ENCODE measurements at places on chromosomes 6 and 20.

DNA sequence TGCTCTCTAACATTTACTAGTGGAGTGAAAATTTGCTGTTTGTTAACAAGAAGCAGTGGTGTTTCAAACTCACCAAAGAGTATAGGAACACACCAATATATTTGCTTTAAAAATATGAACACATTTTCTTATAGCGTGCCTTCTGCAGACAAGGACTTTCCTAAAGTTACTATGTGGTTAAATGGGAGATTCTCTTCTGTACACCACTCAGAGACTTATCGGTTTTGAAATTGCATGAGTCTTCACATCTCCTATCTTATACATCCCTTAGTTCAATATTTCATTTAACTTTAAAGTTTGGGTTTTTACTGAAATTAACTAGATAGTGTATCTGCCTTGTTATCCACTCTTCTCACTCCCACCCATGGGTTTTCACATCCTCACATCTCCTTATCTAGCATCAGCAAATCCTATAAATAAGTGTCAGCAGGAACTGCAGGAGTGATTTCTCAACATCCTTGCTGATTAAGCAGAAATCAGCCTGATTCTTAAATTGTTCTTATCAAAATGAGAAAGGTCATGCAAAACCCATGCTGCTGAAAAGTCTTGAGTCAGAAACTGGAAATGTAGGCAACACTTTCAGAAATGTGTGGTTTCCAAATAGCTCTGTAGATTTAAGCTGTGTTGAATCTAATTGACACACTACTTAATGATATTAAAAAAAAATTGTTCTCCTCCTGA is 1075.6 kb upstream of the GJE1 start:
- DNase-seq: no peak

GRCh38 chr6:143245656-143246055 is 185.0 kb downstream of the AIG1 start:
- no peak for DNase-seq

DNA sequence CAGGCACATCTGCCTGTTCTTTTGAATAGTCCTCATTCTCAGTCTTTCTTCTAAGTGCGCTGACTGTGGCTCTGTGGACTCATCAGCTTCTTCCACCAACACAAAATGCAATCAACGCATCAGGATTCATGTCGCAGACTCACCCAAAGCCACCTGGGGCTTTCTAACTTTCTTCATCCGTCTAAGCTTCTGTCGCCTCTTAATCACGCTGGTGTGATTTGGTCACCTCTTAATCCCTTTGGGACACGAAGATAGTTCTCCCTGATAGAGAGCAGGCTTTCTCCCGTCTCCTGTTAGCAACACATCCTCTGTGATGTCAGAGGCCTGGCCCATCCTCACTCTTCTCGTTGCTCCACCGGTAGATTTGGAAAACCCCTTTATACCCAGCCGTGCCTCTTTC is 78.0 kb upstream of the FOXQ1 start:
- no peak for DNase-seq

- no peak for DNase-seq
Observed at GRCh38 chr6:20334334-20334733, 67.3 kb upstream of the E2F3 start.

DNA sequence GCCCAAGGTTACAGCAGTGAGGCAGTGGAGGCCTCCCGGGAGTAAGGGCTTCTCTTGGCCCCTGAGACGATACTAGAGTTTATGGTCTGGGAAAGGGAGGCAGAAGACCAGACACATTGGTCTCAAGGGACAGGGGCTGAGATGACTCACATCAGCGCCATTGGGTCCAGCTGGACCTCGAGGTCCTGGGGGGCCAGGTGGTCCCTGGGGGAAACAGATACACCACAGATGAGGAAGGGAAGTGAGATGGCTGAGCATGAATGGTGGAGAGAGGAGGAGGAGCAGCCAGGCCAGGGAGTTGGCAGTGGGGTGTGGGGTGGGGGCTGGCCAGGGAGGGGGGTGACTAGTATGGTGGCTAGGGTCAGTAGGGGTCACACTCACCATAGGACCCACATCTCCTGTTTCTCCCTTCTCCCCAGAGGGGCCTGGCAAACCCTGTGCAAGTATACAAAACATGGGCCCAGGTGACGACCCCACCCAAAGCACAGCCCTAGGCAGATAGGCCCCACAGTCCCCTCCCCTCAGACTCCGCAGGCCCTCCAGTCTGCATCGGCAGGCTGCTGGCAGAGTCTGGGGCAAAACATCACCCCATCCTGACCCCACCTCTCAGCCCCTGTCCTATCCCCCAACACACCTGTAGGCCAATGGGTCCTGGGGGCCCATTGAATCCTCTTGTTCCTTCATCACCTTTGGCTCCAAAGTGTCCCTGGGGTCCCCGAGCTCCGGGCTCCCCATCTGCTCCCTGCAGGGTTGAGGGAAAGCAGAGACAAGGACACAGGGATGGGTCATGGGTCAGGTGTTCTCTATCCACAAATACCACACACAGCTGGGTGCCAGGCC is 21.9 kb downstream of the COL11A2 start:
- DNase-seq: no peak

DNA sequence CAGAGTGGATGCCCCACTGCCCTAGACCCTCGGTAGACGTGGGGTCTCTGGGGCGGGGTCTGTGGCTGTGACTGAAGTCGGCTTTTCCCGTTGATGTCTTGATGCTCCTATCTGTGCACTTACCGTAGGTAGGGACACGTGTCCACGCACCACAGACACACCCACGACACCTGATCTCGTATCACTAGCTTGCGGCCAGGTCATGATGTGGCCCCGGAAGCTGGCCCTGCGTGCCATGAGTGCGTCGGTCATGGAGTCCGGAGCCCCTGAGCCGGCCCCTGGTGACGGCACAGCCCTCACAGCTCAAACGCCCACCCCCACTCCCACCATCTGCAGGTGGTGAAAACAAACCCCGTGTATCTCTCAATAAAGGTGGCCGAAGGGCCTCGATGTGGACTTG is 33.9 kb upstream of the MRGBP start:
- DNase-seq: no peak

DNA sequence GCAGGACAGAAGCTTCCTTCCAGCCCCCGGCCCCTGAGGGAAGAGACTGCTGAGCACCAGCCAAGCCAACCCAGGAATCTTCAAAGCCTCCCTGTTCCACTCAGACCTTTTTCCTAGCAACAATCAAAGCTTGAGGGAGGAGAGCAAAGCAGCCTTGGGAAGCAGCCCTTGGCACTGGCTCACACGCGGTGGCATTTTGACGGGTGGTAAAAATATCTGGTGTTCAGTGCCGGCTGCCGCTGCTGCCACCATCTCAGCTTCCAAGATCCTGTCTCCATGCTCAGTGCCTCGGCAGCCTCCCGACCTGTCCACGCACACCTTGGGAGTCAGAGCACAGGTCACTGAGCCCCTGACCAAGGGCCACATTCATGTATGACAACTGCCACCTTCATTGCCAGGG is 170.1 kb downstream of the LRFN2 start:
- no peak for DNase-seq

DNA sequence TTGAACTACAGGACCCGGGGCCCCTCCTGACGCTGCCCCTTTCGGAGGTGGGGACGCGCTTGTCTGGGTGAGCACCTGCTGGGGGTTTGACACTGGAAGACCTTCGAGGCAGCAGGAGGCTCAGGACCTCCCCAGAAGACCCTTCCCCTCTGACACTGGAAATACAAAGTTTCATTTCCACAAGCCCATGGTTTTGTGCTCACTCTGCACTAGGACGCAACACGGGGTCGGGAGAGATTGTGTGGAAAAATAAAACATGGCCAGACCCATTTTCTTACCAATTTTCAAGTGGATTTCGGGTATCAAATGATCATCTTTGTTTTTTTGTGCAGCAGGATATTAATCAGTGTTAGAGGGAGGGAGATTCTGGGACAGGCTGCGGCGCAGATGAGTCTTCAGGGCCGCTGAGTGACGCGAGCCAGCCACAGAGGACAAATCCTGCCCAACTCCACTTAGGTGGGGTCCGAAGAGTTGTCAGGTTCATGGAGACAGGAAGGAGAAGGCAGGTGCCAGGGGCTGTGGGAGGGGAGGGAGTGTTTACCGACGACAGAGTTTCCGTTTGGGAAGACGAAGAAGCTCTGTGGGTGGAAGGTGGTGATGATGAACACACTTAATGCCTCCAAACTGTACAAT is 160.0 kb upstream of the AFDN start:
- DNase-seq: no peak

DNA sequence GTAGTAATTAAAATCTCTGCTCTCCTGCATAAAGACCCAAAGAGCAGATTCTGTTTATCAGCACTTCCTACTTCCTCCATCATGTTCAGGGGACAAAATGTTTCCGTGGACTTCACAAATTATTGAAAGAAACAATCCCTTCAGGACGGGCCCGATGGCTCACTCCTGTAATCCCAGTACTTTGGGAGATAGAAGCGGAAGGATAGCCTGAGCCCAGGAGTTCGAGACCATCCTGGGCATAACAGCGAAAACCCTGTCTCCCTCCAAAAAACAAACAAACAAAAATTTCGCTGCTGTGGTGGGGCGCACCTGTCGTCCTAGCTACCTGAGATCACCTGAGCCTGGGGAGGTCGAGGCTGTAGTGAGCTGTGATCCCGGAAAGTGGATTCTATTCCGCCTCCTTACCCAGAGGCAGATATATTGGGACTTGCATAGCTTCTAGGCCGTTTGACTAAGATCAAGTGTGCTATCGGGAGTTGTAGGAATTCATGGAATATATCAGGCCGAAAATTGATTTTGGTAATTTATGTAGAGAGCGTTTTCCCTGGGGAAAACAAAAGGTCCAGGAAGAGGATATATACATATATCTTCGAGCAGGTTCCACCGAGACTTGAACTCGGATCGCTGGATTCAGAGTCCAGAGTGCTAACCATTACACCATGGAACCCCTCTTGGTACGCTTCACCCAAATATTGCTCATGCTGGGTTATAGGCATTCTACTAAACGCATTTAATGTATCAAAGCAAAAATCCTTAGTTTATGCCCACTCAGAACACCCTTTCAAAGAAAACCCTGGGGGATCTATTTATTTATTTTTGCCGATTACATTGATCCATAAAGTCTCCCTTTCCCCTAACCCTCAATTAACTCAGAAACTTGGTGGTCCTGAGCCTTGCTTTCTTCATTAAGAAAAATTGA is 74.5 kb upstream of the ZNF184 start:
- no peak for DNase-seq

GRCh38 chr20:1272368-1273100 is 6.4 kb downstream of the SNPH start:
- no peak for DNase-seq

DNA sequence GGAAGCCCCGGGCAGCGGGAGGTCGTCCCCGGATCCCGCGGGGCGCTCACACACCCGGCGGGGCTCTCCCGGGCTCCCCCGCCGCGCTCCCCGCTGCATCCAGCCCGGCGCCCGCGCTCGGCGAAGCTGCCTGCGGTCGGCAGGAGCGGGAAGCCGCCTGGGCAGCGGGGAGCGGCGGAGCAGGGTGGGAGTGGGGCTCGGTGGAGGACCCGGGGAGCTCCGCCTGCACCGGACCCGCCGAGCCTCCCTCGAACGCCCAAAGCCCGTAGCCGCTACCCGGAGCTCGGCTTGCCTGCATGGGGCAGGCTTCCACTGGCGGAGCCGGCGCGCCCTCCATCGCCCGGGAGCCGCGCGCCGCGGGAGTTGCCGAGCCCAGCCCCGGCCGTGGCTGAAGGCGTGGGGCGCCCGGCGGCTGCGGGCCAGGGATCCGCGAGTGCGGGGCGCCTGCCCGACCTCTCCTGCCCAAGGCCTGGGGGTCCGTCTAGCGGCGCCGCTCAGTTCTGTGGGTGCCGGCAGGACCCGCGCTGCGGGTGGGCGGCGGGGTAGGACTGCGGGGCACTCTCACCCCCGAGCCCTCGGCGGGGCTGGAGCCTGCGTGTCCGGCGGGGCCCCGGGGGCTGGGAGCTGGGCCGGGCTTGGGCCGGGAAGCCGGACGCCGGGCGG is 671 bp downstream of the CDH4 start:
- peak; percentile 32 for DNase-seq

- DNase-seq: no peak
Observed at GRCh38 chr6:41356825-41357224, 21.4 kb downstream of the NCR2 start.

DNA sequence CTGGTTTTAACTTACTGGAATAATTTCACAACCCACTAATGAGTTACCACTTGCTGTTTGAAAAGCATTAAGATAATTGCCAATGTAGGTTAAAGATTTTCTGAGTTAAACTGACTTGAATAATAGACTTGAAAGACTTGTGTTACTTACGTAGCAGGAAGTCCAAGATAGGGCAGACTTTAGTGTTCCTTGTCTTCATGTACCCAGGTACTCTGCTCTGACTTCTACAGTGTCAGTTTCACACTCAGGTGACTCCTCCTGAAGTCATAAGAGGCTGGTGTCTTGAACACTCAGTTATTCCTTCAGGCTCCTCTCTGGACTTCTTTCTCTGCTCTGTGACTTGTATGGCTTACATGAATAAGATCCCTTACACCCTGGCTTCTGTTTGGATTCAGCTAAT is 76.3 kb upstream of the SGK1 start:
- no peak for DNase-seq

DNA sequence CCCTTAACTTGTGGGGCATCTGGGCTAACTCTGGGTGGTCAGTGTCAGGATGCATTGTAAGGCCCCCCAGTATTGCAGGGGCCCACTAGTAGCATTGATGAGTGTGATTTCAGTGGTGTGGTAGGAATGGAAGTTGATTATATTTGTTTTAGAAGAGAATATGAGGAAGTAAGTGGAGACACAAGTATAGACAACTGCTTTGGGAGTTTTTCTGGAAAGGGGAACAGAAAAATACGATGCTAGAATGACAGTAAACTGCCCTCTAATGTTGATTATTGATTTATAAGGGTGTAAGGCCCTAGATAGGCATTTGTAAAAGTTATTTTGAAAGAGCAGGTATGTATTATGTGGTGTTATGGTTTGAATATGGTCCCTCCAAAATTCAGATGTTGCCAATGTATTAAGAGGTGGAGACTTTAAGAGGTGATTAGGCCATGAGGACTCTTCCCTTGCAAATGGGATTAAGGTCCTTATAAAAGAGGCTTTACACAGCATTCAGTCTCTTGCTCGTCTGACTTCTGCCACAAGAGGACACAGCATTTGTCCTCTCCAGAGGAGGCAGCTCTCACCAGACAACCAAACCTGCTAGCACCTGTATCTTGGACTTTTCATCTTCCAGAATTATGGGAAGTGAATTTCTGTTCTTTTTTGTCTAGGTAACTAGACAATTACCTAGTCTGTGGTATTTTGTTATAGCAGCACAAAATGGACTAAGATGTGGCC is 135.9 kb upstream of the DTNBP1 start:
- DNase-seq: no peak

Data from A549 (cell line).